MV-4-11 (cell line): ENCODE measurements at places on chromosomes 3 and 15.

DNA sequence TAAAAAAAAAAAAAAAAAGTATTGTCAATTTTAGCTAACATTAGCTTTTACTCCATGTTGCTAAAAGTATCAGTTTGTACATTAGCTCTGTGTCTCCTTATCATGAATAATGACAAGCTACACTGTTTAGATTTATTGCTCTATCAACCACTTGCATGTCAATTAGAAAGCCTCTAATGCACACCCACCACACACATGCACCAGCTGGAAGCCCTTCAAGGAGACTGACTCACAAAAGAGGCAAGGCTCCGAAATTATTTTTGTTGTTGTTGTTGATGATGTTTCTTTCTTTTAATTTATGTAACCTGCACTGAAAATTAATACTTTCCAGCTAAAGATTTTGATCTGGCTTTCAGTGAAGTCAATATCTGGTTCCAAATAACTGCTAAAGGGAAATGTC is 71.5 kb downstream of the ETFA start:
- no peak for DNase-seq

DNA sequence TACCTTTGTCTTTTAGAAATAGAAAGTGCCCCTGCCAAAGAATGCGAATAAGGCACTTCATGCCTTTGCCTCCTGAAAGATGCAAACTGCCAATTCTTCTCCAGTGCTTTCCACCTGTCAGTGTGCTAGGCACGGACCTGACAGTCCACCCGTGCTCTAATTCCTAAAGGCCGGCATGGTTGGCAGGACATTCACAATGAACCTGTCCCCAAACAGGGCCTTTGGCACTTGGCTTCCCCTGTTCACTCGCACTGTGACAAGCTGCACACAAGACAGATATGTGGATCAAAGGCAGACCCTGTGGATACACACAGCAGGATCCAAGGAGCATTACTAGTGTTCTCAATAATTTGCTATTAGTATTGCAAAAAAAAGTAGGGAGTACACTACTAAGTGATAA is 505.7 kb upstream of the AGTR1 start:
- no peak for DNase-seq

- DNase-seq = peak; percentile 49
These were observed 101.6 kb downstream of the ZPLD1 start for GRCh38 chr3:102536456-102536855.

- no peak for DNase-seq
These were observed 92.7 kb upstream of the OCA2 start for GRCh38 chr15:28191832-28192231.
